ENCODE measurements at places on chromosomes 6 and 20.

GRCh38 chr20:55805138-55805537, 200.2 kb downstream of the CBLN4 start:
- DNase-seq = no peak

- DNase-seq = no peak
Observed at GRCh38 chr6:30793521-30794194, 49.3 kb upstream of the IER3 start.

GRCh38 chr20:34549291-34549928, 9.1 kb upstream of the MAP1LC3A start:
- peak; percentile 43 for DNase-seq

GRCh38 chr6:36755435-36756348, 58.1 kb downstream of the RAB44 start:
- peak; percentile 6 for DNase-seq

DNA sequence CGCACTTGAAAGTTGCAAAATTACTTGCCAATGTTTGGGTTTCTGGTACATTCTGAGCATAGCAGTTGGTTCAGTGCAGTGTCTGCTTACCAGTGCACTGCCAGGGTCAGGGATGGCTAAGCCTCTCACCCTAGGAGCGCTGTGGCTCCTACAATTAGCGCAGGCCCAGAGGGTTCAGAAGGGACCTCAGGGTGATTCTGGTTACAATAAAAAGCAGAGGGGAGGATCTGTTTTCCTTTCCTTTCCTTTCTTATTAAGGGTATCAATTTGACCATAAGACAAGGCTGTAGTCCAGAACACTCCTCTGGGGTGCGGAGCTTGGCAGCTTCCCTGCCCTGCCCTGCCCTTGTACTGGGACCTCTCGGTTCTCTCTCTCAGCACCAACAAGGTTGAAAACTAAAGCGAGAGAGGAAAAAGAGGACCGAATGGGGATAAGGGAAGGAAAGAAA, 2.6 kb downstream of the MAFB start:
- DNase-seq = no peak

DNA sequence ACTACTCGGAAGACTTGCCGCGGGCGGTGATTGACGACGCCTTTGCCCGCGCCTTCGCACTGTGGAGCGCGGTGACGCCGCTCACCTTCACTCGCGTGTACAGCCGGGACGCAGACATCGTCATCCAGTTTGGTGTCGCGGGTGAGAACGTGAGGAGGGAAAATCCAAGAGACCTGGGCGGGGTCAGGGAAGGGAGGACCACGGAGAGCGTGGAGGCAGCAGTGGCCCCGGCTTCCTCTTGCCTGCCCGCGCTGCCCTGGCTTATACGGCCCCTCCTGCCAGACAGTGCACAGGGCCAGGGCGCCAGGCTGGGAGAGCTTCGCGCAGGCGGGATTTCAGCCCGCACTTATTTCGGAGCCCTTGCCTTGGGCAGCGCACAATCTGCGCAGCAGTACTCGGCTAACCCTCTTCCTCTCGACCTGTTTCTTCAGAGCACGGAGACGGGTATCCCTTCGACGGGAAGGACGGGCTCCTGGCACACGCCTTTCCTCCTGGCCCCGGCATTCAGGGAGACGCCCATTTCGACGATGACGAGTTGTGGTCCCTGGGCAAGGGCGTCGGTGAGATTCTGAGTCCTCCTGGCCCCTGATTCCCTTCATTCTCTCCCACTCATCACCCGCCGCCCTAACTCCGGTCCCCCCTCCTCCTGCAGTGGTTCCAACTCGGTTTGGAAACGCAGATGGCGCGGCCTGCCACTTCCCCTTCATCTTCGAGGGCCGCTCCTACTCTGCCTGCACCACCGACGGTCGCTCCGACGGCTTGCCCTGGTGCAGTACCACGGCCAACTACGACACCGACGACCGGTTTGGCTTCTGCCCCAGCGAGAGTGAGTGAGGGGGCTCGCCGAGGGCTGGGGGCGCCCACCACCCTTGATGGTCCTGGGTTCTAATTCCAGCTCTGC, 2.0 kb downstream of the MMP9 start:
- DNase-seq = no peak

Measured in hematopoietic multipotent progenitor cell treated with erythropoietin and hydrocortisone succinate and interleukin-3 and kit ligand, for 8 days (in vitro differentiated cells).